ENCODE measurements at places on chromosomes 1 and 21.

DNA sequence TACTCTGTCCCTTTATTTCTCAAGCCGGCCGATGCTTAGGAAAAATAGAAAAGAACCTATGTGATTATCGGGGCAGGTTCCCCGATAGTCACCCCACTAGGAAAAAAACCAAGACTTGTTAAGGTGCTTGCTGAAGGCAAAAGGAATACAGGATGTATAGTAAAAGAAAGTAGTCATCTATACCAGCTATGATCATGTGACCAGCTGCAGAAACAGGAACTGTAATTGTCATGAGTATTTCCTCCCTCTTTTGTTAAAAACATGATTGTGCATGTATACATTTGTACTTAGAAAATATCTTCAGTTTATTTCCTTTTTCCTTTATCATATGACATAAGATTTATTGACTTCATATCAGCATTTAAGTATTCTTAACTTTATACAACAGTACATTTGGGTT is 30.5 kb downstream of the PIGK start:
- no peak for DNase-seq

DNA sequence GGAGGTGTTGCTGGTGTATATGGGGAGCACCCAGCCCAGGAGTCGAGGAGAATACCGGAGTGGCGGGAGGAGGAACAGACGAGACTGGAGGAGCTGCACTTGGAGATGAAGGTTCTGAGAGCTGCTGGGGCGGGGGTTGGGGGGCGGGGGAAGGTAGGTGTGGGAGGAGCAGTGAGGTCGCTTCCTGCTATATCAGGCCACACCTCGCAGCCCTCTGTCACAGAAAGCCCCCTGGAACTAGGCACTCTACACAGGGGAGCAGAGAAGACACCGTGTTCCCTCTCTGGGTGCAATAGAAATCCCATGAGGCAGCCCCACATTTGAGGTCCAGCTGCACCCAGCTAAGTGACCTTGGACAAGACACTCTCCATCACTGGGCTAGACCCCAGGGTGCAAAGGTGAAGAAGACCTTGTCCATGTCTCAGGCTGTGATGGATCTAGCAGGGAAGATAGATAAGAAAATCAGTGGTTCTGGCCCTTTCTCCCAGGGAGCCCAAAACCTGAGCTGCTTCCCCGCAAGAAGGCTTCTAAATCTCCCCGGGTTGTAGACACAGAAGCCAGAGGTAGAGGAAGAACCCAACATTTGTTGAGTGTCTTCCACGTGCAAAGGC is 155.8 kb upstream of the EDN2 start:
- no peak for DNase-seq

- no peak for DNase-seq
These were observed 12.1 kb downstream of the DRAXIN start for GRCh38 chr1:11703357-11704193.

DNA sequence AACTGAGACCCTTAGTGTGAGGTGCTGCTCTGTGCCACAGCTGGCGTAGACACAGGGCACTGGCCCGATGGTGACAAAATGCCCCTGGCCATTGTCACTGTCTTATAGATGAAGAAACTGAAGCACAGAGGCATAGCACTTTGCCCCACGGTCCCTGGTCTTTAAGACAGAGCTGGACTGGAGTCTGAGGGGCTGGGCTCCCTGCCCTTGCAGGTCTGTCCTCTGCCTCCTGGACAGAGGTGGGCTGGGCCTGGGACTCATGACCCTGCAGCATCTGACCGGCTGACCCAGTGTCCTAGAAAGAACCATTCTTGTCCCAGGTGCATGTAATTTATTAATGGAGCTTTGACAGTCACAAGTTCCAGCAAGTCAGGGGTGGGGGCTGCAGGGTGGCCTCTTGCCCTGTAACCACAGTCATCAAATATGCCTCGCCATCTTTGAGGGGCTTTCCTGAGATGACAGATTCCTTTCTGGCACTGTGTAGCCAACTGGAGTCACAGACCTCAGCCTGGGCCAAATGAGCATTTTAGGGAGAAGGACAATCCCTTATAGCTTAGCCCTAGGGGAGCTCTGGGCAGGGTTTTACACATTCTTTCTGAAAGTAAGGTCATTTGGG is 6.1 kb downstream of the SLFNL1 start:
- no peak for DNase-seq

DNA sequence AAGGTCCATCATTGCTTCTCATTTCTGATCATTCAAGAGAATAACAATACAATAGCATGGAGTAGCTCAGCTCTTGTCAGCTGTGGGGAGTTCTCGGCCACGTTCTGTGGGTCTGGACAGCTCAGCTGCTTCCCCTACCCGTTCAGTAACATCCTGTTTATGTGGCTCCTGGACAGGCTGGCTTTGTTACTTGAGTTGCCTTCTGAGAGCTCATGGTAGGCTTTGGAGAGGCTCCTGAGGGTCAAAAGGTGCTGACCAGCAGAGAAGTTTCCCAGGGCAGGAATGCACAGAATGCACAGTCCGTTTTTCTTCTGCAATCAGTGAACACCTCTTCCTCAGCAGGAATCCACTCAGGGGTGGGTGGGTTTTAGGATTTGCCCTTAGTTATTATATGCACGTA is 36.0 kb downstream of the KAZN start:
- no peak for DNase-seq

DNA sequence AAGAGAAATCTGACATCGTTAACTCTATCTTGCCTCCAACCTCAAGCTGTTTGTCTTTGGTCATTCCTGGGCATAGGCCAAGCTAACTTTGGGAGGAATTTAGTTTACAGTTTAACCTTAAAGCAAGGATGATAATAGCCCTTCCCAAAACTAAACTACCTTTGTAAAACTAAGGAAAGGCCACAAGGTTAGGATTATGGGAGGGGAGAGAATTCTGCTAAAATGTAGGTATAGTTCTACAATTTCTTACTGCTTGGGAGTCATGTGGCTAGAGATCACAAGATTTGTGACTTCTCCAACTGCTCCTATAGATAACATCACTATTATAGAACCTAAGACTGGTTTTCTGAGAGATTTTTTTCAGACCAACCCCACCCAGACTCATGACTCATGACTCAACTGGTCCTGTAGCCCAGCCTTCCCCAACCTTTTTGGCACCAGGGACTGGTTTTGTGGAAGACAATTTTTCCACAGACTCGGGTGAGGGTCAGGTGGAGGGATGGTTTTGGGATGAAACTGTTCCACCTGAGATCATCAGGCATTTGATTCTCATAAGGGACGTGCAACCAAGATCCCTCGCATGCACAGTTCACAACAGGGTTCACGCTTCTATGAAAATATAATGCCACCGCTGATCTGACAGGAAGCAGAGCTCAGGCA is 70.7 kb upstream of the MUTYH start:
- no peak for DNase-seq

DNA sequence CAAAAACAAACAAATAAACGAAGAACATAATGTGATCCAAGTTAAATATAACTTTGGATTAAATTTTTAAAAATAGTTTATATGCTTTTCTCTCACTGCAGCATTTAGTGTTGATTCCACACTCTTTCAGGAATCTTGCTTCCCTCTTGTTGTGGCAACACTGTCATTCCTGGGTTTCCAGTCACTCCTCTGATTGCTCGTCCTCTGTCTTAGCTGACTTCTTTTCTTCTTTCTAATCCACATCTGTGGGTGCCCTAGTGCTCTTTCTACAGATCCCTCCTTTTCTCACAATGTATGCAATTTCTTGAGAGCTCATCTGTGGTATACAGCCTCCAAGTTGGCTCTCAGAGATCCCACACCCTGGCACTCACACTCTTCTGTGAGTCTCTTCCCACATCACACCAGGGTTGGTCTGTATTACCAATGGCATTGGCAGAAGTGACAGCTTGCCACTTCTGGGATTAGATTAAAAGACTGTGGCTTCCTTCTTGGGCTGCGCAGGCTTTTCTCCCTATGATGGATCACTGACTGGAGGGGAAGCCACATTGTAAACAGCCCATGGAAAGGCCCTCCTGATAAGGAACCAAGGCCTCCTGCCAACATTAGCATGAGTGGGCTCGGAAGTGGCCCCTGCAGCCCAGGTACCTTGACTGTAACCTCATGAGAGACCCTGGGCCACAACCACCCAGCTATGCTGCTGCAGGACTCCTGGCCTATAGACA is 11.5 kb upstream of the MYOC start:
- no peak for DNase-seq

DNA sequence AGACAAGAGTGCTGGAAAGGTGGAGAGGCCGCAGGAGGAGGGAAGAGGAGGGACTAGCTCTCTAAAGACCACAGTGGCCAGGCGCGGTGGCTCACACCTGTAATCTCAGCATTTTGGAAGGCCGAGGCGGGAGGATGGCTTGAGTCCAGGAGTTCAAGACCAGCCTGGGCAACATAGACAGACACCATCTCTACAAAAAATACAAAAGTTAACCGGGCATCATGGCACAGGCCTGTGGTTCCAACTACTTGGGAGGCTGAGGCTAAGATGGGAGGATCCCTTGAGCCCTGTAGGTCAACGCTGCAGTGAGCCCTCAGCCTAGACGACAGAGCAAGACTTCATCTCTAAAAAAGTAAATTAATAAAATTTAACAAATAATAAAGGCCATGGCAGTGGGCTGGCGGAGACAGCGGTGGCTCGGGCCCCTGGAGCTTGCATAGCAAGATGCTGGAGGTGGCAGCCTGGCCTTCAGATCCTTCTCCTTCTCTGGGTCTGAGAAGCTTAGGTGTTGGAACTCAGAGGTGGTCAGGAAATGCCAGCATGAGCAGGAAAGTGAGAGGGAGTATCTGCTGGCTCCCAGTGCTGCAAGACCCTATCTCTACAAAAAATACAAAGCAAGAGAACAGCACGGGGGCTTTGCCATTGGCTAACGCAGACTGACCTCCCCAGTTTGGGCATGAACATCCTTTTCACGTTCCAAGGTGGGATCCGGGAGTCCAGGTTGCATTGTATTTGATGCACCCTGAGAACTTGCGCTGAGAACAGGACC is 10.7 kb downstream of the WNT3A start:
- no peak for DNase-seq

DNA sequence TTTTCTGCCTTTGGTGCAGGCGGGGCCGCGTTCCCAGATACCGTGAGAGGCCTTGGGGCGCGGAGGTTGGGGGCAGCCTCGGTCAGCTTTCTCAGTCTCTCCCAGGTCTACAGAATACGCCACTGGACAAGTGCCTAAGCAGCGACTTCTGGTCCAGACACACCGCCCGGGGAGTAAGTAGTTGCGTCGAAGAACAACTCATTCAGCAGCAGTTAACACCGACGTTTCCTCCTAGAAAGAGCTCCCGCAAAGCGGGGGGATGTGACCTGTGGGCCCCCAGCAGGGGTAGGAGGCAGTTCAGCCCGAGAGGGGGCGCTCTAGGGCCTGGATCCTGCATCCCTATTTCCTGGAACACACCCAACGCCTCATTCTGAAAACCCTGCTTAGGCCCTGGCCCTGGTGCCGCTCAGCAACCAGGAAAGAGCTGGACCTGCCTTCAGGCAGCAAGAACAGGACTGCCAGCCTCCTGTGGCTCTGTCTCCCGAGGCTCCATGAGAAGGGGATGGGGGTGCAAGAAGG is 6.5 kb upstream of the BARHL2 start:
- no peak for DNase-seq

- DNase-seq = no peak
These were observed 154.6 kb downstream of the SLC30A10 start for GRCh38 chr1:219773775-219774174.

GRCh38 chr1:35691571-35692220 is 27.0 kb downstream of the C1orf216 start:
- no peak for DNase-seq

GRCh38 chr1:58883888-58884482 is 100.1 kb upstream of the JUN start:
- no peak for DNase-seq

DNA sequence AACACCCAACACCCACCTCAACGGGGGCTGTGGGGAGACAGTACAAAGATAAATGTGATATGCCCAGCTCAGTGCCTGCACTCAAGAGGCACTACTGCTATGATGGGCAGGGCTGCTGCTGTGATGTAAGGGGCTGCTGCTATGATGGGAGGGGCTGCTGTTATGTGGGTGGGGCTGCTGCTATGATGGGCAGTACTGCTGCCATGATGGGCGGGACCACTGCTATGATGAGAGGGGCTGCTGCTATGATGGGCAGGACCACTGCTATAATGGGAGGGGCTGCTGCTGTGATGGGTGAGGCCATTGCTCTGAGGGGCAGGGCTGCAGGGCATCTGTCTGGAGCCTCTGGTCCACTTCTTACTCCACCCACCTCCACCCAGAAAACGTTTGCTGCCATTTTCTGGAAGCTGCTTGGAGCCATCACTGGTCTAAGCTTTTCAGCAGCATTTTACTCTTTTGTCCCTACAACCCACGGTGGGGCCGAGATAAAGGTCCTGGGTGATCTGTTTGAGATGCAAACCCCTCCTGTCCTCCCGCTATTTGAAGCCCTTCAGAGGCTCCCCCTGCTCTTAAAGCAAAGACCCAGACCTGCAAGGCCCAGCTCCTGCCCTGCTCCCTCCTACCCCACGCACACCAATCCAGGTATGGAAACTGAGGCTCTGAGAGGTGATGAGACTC is 656.9 kb downstream of the PTPRU start:
- DNase-seq = no peak

GRCh38 chr1:44964396-44964795 is 22.0 kb downstream of the EIF2B3 start:
- no peak for DNase-seq

DNA sequence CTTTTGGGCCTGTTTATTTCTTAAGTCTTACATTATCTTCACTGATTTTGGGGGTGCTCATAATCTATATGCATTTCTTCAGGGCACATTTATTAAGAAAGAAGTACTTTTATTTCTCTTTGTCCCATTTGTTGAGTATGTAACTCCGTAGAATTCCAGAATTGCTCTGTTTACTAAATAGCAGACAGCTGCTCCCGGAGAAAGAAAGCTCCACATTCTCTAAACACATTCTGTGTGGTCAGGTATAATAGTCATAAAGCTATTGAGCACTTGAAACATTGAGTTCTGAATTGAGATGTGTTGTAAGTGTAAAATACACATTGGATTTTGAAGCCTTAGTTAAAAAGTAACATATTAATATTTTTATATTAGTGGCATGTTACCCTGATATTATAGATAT is 206.5 kb downstream of the SPATA17 start:
- DNase-seq = no peak

DNA sequence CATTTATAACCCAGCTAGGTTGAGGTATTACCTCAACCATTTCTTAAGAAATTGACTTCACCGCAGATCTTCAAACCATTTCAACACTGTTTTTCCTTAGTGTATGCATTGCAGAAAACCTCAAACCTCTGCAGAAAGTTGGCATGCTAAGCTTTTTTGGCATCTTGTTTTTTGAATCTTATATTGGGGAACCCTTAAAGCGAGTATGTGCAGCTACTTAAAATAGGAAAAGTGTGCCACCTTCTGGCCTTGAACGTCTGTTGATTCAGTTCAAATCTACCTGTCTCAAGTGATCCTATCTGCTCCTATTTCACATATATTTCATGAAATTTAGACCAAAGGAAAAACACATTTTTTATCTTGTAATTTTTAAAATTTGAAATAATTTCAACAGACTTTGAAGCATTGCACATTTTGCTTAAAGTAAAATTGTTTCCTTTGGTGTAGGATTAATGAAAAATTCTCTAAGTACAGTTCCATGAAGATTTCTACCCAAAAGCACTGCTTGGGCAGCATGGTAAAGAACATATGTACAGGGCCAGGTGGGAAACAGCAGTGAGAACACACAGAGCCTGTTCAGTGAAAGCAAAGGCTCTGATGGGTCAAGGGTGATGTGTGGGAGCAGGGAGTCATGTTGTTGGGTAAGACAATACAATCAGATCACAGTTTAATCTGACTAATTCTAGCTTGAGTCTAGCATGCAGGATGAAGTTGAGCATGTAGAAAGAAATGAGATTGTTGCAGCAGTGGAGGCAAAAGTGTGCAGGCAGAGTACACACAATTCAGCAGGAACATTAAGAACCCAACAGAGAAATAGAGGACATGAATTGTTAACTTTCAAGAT is 17.2 kb downstream of the HENMT1 start:
- DNase-seq = peak; percentile 78
